ENCODE measurements at places on chromosomes 1 and 21.

DNA sequence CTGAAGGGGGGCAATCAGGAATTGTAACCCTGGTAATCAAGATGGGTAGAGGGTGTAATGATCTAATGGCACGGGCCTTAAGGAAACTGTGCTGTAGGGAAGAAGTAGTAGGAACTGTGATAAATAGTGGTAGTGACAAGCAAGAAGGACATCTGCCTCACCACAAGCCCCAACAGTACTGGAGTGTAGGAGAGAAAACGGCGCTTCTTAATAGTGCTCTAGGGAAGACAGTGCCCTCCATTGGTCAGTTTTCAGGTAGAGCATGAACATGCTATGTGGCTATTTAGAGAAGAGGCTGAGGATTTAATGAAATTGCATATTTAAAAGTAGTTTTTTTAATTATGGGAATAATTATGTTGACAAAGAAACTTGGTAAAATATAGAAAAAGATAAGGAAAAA lies 32.2 kb downstream of the SLC30A7 start:
- DNase-seq: peak; percentile 16

DNA sequence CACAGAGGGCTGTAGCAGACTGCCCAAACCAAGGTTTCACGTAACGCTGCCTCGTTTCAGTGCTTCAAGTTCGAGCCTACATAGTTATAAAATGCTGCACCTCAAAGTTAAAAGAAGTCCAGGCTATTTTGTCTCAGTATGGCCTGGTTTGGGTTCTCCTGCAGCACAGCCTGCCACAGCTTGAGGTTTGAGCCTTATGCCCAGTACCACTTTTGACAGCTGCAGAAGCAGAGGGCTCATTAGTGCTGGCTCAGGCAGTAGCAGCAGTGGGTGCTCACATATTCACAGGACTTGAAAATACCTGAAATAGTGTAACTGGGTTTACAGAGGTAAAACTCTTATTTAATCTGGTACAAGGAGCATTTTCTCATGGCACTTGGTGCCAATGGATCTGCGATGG lies 15.3 kb downstream of the SPATA46 start:
- DNase-seq: no peak

DNA sequence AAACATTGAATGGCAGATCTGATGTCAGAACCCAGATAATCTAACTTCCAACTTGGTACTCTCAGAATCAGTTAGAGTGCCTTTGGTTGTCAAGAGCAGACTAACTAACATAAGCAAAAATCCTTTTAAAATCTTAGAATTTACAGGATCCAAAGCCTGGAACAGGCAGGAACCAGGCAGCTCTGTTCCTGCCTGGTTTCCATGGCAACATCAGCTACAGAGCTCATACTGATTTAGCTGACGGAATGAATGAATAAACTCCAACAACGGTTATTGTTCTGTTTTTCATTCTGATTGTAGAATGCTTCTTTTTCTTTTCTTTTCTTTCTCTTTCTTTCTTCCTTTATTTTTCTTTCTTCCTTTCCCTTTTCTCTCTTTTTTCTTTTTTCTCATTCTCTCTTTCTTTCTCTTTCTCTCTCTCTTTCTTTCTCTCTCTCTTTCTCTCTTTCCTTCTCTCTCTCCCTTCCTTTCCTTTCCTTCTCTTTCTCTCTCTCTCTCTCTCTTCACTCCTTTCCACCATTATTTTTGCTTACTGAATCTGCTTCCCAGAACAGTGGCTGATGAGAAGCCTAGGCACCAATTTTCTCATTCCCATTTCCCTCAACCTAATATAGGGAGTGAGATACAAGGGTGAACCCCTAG lies 121.6 kb downstream of the RGS7 start:
- DNase-seq: peak; percentile 47

DNA sequence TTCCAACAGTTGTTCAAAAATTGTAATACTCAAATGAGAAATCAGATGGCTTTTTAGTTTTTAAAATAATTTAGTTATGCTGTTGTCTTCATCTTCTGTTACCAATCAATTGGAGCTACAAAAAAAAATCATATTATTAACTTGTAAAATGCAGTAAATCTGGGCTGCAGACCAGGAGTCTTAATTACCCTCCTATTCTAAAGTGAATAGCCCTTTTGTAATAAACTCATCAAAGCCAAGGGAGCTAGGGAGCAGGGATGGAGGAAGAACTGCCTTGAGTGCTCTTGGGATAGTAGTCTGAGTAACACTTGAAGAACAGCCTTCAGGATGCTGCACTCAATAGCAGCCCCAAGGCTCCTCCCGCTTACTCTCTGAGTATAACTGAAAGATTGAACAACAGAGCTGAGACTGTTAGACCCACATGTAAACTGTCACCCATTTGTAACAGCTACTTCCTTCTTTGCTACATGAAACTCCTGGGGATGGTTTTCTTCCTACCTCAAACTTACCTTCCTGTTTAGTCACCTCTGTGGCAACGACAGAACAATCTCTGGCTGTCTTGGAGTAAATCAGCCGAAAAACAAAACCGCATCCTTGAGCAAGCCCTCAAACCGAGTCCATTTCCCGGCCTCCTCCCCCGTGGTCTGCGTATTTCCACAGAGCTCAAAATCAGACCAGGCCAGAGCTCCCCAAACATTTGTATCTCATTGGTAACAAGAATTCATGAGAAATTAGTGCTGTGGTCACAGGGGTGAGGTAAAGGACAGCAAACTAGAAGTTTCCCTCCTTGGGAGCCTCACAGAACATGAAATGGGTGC lies 55.9 kb downstream of the CD58 start:
- DNase-seq: no peak

DNA sequence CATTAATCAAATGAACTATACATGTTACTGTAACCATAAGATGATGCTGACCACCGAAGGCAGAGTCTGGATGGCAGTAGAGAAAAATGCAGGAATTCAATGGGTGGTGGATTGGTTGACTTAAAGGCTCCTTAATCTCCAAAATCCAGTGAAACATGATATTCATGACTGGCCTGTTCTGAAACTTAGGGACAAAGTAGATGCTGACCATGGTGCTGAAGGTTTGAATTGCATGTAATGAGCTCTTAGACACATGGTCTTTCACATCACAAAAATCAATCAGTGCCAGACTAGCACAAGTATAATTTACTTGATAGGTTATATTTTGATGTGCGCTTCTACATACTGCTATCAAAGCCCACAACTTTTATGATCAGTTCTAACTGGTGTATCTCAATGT lies 30.9 kb upstream of the NTMT2 start:
- DNase-seq: no peak
